Inflammatory macrophage (primary cell): ENCODE measurements at places on chromosomes 16 and 17.

- no peak for DNase-seq
Measured at GRCh38 chr16:10865991-10866966, 10.7 kb upstream of the CIITA start.

- no peak for DNase-seq
Measured at GRCh38 chr16:84427553-84427952, 59.2 kb downstream of the ATP2C2 start.

DNA sequence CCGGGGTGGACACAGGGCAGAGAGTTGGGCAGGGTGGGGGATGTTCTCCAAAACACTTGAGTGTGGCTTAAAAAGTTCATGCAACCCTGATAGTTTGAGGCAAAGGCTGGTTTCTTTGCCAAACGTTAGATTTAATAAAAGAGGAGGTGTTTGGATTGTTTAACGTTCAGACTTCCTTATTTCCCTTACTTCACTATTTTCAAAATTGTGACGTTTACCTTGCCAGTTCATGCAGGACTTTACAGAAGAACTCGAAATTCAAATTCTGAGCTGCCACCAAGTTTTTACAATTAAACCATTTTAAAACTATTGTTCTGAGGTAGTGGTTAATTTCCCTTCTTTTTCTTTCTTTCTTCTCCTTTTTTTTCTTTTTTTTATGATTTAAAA, 5.5 kb downstream of the SEC14L1 start:
- DNase-seq: peak; percentile 47

- peak; percentile 97 for DNase-seq
Measured at GRCh38 chr16:2429034-2429770, at the start of gene CCNF. Gene CCNF, plus strand, starts transcription at chr16:2429447. Its CDS starts 35 bp downstream, at chr16:2429482.

- DNase-seq: no peak
Measured at GRCh38 chr17:58601976-58602375, 87.5 kb upstream of the MTMR4 start.

- no peak for DNase-seq
Measured at GRCh38 chr16:15894571-15895374, 6.4 kb upstream of the CEP20 start.

DNA sequence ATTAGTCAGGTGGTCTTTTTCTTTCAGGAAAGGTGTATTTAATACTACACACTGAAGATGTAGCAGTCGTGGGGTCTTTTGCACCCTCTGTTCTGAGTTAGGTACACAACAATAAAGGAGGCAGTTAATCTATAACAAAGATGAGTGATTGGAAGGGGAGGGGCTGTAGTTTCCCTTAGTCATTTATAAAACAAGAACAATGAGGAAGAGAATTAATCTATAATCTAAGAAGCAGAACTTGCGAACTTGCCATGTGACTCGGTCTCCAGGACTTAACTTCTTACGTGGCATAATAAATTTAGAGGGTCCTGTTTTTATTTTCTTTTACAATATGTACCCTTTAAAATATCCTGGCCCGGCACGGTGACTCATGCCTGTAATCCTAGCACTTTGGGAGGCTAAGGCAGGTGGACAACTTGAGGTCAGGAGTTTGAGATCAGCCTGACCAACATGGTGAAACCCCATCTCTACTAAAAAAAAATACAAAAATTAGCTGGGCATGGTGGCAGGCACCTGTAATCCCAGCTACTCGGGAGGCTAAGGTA, 8.6 kb upstream of the APPBP2 start:
- DNase-seq: no peak

GRCh38 chr17:13599864-13600263, 1.9 kb downstream of the HS3ST3A1 start:
- no peak for DNase-seq

- DNase-seq: no peak
Measured at GRCh38 chr16:78257376-78257728, 157.9 kb downstream of the WWOX start.

GRCh38 chr16:87953308-87954215, 2.3 kb downstream of the BANP start:
- peak; percentile 66 for DNase-seq

- peak; percentile 27 for DNase-seq
Measured at GRCh38 chr16:17269439-17269838, 201.3 kb downstream of the XYLT1 start.

DNA sequence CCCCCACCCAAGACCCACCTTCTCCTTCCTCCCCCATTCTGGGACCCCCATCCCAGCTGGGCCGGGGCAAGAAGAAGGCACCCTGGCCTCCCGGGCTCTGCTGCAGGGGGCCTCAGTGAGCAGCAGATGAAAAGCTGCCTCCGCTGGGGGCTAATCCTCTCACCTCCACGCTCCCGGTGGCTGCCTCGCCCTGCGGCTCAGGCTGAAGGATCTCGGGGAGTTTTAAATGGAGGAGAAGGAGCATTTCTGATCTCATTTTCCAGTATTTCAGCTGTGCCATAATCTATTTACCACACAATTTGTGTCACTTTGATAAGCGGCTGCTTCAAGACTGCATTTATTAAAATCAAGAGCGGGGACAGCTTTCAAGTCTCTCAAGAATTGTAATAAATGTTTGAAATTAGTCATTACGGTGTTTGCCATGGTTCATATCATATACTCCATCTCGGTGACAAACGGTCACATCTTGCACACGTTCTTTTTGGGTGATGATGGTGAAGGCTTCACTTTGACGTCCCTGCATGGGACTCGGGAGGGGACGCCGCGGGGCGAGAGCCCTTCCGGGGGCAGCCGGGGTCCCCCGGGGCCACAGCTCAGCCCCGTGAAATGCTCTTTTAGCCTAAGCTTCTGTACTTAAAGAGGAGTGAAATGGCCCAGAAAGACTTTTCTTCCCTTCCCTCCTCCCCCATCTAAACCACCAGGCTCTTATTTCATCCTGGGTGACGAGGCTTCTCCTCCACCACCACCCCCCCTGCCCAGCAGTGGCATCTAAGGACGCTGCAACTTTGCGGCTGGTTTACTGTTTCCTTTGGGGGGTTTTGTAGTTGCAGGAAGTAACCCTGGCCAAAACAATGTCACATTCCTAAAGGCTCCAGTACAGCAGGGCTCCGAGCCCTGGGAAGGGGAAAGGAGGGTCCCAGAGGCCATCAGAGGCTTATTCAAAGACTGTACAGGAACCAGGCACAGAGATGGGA, 313.1 kb upstream of the TNRC6C start:
- DNase-seq: no peak

- peak; percentile 28 for DNase-seq
Measured at GRCh38 chr17:62064791-62065563, at the start of gene MED13. Gene MED13, minus strand, starts transcription at chr17:62065278. Its CDS starts 73 bp downstream, at chr17:62065205.

- DNase-seq: no peak
Measured at GRCh38 chr16:31274831-31275816, 15.3 kb downstream of the ITGAM start.

GRCh38 chr17:43680461-43680860, 18.7 kb upstream of the MEOX1 start:
- DNase-seq: no peak

DNA sequence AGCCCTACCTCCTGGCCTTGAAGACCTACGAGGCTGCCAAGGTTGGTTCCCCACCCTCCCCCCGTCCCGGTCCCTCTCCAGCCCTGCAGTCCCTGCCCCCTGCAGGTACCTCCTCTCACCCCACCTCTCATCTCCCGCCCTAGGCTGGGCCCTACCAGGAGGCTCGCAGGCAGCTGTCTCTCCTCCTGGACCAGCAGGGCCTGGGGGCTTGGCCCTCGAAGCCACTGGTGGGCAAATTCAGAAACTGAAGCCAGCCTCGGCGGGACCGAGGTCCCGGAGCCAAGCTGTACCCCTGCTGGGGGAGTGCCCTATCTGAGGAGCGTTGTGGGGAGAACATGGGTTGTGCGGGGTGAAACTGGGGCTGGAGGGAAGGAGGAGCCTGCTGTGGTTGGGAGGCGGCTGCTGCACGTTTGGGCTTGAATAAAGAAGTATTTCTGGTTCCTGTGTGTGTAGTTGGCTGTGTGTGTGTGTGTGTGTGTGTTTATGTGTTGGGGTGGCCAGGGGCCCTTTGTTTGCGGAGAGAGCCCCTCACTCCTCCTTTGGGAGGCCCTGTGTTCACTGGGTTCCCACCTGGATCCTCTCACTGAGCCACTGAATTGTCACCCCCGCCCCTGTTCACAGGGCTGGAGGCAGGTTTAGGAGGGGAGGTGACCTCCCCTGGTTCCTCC, 5.9 kb downstream of the ADAD2 start:
- no peak for DNase-seq

GRCh38 chr16:28182183-28182582, 29.6 kb downstream of the XPO6 start:
- peak; percentile 57 for DNase-seq

- no peak for DNase-seq
Measured at GRCh38 chr16:49130397-49130796, 151.2 kb downstream of the CBLN1 start.

DNA sequence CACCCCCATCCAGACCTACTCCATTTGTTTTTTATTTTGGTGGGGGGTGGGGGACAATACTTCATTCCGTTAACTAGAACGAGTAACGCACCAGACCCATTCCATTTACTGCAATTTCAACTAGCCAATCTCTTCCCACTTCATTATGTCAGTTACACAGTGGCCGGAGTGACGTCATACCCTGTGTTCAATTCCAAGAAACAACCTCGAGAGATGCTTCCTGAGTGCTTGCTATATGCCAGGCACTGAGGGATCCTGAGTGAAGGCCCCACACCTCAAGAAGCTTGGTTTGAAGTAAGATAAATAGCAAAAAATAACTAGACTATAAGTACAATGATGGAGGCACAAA, 9.1 kb upstream of the SIAH1 start:
- DNase-seq: no peak

DNA sequence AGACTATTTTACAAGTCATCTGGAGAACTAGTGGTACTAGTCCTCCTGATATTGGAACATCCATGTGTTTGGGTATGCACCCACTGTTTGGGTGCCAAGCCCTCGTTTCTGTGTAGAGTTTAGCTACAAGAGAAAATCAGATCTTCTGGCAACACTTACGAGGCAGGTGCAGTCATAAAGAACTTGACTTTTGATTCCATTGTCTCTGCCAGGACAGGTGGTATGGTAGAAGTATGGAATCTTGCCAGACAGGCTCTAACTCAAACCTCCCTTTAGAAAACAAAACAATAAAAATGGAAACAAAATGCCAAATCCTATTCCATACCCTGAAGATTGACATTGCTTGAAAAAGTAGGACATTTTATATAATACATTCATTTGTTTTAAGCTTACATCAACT, 16.0 kb downstream of the RNF43 start:
- no peak for DNase-seq

DNA sequence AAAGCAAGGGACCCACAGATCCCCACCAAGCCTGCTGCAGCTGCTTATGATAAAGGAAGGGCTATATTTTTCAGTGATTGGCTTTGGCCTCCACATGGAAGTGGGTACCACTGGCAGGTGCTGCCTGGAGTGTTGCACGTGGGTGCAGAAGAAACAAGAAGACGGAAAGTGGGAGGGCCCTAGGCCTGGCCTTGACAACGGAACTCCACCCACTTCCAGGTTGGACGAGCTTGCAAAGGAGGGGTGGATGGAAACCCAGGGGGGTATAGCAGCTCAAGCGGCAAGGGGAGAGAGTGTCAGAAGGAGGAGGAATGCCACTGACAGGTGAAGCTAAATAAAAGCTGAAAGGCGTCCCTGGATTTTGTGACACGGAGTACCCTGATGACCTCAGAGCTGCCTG, 20.3 kb downstream of the TRIM25 start:
- DNase-seq: no peak

DNA sequence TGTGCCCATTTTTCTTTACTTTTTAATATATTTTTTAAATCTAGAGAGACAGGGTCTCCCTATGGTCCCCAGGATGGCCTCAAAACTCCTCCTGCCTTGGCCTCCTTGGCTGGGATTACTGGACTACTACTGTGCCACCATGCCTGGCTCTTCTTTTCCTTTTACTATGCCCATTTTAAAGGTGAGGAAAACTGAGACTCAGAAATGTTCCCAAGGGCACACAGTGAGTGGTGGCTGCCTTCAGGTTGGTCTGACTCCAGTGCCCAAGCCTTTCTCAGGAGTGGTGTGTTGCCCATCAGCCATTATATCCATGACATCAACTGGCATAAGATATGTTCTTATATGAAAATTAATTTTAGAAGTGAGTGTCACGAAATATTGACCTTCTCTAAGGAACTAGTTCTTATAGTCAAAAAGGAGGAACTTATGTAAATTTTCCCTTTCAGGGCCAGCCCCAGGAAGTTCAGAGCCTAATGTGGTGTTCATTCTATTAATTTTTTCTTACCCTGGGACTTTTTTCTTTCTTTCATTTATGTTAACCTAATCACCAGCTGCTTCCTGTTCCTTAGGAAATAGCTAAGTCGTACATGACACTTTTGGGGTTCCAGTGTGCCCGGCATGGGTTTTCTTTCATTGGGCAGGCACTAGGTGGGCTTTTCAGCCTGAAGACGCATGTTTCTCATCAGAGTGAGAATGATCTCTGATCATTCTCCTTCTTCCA, 17.9 kb upstream of the SPN start:
- peak; percentile 64 for DNase-seq

GRCh38 chr17:13776027-13776551, 174.4 kb upstream of the HS3ST3A1 start:
- DNase-seq: no peak

GRCh38 chr17:77127735-77128361, 12.9 kb upstream of the SEC14L1 start:
- peak; percentile 84 for DNase-seq

DNA sequence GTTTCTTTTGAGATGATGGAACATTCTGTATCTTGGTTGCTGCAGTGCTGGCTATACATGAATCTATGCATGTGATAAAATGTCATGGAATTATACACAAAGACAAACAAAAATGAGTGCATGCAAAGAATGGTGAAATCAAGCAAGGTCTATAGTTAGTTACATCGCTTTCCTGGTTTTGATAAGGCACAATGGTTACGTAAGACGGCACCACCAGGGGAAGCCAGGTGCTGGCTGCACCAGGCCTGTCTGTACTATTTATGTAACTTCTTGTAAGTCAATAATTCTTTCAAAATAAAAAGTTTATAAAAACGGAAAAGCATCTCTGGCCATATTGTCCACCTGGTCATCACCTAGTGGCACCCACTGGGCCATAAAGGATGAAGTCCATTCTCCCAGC, 46.5 kb downstream of the ARHGAP27 start:
- no peak for DNase-seq

DNA sequence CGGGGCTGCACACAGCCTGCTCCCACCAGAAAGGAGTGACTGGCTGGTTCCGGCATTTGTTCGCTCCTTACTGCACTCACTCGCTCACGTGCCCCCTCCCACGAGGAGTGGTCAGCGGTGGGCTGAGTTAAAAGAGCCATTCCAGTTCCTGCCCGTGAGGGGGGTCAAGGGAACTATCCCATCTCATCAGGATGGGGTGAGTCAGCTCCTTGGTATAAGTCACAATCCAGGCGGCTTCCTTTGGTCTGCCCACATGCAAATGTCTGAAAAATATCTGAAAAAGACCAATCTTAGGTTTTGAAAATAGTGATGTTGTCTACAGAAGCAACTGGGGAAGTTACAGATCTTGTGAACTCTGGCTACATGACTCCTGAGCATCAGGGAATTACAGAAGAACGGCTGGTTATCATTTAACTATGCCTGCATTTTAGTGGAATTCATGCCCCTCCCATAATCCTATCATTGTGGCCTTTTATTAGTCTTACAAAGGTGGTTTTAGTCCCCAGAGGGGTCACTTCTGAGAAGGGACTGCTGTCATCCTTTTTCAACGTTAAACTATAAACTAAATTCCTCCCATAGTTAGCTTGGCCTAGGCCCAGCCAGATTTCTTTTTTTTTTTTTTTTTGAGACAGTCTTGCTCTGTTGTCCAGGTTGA, 9.8 kb upstream of the TNFSF12 start:
- no peak for DNase-seq
